ENCODE measurements at places on chromosomes 2 and 18.

GRCh38 chr18:31079973-31080372, 22.2 kb downstream of the DSC2 start:
- DNase-seq, result no peak

DNA sequence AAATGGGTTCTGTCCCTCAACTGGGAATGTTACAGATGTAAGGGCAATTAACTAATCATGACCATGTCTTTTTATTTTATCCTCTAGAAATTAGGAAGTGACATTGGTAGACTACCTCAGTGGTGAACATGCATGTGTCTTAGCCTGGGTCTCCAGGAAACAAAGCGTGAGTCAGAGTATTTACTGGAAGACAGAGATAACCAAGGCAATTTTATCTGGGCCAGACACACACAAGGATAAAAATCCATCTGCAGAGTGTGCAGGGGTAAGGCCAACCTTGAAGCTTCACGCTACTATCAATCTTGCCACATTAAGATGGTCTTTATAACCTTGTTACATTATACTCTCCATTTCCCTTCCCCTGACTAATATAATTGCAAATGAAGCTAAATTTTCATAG, 487.5 kb downstream of the SUCLG1 start:
- DNase-seq, result no peak

- DNase-seq, result no peak
Measured at GRCh38 chr2:9832586-9832985, 10.7 kb upstream of the TAF1B start.

DNA sequence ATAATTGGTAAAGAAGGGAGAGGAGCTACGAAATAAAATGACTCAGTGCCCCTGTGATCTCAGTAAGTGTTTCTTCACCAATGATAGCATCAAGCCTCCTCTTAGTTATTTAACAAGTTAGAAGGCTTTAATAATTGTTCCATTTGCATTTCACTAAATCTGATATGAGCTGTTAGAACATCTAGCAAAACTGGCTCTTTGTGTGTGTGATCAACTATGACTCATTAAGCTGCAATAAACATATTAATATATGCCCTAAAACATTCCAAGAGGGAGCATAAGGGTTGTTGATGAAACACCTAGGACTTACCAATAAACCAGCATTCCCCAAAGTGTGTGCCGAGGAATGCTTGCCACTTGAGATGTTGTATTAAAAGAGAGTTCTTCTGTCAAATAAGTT, 115.2 kb downstream of the OSBPL6 start:
- no peak for DNase-seq

GRCh38 chr2:211724933-211725332, 813.7 kb downstream of the ERBB4 start:
- no peak for DNase-seq

DNA sequence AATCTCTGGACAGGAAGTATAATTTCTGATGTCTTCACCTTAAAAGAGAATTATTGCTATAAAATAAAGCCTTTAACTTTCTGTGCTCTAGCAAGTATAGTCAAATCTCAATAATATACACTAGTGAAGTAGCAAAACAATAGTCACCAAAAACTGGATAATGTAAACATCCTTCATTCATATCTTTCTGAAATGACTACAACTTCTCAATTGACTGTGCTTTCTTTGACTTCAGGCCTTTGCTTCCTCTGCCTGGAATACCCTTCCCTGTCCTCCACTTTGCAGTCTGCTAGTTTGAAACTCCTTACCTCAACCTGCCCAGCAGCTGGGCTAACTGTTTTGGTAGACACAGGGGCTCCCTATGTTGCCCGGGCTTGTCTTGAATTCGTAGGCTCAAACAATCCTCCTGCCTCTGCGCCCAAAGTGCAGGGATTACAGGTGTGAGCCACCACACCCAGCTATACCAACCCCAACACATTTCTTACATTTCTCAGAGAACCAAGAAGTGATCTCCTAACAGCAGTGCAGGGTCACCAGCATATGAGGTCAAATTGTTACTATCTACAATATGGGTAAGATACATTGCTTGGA, 6.6 kb upstream of the PCBP1 start:
- DNase-seq, result no peak

- no peak for DNase-seq
Measured at GRCh38 chr2:59726228-59727120, 827.0 kb downstream of the BCL11A start.

GRCh38 chr2:147711031-147711430, 133.8 kb upstream of the ACVR2A start:
- DNase-seq, result no peak

- DNase-seq, result no peak
Measured at GRCh38 chr2:103437161-103437560, 675.3 kb downstream of the TMEM182 start.

DNA sequence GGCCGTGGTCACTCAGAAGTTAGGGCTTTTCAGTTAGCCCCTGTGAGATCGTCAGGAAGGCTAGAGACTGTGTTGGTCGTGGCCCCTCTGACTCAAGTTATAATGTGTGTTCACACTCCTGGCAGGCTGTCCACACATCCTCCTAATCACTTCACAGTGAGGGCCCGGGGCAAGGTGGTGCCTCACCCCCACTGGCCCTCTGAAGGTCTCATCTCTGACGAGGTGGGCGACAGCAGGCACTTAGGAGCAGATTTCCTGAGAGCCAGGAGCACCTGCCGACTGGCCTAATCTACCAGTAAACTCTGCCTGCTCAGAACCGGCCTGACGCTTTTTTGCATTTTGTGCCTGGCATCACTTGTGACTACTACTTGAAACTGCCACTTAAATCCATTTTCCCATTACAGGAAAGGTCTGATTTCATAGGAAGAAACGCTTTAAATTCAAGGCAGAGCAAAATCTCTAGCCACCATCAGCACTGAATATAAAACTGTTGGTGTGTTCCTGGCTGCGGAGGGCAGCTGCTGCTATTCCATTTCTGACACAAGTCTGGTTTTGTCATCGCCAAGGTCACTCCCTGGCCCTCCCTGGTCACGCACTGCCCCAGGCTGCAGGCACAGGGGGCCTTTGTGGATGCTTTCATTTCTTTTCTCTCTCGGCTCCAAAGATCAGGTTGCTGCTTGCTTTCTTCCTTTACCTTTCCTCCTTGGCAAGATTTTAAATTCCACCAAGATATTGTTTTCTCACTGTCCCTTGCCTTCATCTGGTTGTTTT, 48.0 kb downstream of the RAB12 start:
- peak; percentile 29 for DNase-seq

DNA sequence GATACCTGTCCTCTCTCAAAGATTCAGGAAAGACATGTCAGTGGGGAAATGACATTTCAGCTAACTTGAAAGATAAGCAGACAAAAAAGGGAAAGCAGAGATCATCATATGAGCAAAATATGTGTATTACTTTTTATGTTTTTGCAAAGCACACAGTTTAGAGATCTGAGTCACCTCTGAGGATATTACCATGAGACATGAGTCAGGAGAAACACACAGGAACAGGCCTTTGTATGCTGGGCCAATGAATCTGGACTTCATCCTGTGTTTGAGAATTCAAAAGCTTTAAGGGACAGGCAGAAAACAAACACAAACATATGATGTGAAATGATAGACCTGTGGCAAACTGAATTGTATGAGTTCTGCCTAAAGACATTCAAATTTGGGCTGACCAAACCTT, 306.0 kb upstream of the EPC2 start:
- DNase-seq, result no peak

- DNase-seq, result no peak
Measured at GRCh38 chr2:9100080-9100876, 96.8 kb upstream of the MBOAT2 start.

GRCh38 chr2:16084274-16084673, 143.9 kb downstream of the MYCN start:
- no peak for DNase-seq

DNA sequence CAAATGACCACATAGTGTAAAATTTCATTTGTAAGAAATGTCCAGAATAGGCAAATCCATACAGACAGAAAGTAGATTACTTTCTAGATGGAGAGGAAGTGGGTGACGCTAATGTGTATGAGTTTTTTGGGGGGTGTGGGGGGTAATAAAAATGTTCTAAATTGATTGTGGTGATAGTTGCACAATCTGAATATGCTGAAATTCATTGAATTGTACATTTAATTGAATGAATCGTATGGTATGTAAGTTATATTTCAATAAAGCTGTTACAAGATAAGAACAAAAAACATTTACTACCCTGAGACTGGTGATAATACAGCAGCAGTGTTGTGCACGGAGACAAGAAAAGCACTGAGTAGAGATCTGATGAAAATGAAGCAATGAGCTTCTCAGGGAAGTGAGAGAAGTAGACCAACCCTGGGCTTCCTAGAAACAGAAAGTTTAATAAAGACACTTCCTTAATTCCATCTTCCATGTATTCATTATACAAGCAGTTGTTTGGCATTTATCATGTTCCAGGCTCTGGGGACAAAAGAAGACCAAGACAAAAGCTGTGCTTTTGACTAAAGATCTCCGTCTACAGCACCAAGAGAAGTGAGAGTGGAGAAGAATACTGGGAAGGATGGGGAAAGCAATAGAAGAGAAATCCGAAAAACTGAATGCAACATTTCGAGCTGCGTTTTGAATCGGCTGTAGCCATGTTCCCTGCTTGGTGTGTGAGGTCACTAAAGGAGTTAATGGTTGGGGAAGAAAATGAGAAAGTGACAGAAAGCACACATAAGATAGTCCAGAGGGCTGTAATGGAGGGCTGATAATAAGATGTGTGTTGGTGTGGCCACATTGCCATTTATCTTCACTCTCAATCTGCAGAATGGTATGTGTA, 1.8 kb upstream of the PDE11A start:
- DNase-seq, result no peak

- no peak for DNase-seq
Measured at GRCh38 chr18:48152549-48152948, 222.1 kb upstream of the SMAD2 start.

GRCh38 chr2:113823716-113824595, 65.9 kb upstream of the ACTR3 start:
- no peak for DNase-seq

DNA sequence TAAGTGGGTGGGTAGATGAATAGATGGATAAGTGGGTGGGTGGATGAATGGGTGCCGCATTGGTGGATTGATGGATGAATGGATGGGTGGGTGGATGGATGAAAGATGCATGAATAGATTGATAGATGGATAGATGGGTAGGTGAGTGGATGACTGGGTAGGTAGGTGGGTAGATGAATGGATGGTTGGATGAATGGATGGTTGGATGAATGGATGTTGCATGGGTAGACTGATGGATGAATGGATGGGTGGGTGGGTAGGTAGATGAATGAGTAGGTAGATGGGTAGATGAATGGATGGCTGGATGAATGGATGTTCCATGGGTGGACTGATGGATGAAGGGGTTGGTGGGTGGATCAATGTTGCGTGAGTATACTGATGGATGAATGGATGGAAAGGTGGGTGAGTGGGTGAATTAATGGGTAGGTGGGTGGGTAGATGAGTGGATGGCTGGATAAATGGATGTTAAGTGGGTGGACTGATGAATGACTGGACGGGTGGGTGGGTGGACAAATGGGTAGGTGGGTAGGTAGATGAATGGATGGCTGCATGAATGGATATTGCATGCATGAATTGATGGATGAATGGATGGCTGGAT, 30.5 kb downstream of the ANKMY1 start:
- no peak for DNase-seq

- DNase-seq, result no peak
Measured at GRCh38 chr2:217419055-217419671, 559.3 kb upstream of the TNP1 start.

DNA sequence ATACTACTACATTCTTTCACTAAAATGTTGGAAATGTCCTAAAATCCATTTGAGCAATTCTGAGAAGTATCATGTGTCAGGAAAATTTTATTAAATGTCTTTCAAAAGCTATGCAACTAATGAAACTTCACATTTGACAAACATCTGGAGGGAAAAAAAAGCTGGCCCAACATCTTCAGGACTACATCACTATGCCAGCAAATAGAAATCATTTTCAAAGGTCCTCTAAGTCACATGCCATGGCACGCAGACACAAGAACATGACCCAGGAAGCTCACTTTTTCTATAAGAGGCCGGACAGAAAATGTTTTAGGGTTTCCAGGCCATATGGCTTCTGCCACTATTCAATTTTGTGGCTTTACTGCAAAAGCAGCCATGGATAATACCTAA, 11.6 kb downstream of the KANSL3 start:
- DNase-seq, result no peak

DNA sequence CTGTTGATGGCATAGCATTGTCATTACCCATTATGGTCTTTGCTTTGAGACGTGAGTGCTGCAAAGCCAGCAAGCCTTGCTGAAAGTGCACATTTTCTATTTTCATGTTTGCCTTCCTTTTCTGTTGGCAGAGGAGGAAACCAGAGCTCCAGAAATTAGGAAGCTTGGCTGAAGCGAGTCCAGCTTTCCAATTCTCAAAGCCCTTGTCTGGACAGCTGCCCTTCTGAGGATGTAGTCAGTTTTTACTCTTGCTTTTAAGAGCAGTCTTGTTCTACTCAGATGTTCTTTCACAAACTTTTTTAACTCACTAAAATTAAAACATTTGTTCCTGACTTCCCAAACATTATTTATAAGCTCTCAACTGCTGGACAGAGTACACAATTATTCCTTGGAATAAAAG, 93.8 kb downstream of the ICOS start:
- no peak for DNase-seq

GRCh38 chr18:9380621-9381395, 46.2 kb downstream of the TWSG1 start:
- peak; percentile 88 for DNase-seq

DNA sequence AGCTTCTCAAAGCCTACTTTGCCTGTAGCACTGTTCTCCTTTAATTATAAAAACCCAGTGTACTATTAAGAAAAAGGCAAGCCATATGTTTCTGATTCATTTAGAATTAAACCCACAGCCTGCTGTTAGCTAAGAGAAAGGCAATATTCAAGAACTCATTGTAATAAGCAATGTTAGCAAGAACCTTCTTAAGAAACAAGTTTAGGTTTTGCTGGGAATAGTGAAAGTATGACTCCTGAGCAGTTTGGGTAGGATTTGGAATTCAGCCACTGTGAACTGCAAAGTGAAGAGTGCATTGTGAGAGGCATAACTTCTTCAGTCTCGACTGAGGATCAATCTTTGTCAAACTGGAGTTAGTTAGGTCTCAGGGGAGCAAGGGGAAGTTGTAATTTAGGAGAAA, 206.5 kb upstream of the NT5C1B start:
- no peak for DNase-seq

GRCh38 chr2:202605174-202605573, 29.6 kb upstream of the FAM117B start:
- no peak for DNase-seq

DNA sequence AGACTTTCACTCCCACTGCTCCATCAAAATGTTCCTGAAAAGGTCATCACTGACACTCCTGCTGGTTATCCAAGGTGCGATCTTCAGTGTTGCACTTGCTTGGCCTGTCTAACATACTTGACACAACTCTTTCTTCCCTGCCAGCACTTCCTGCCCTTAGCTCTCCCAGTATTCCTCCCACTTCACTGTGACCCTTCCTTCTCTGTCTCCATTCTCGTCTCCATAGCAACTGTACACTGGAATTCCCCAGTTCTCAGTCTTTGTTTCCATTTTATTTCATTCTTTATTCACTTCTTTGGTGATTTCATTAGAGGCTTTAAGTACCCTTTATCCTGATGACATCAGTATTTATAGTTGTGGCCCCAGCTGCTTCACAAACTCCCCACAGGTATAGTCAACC, 333.0 kb downstream of the IRS1 start:
- no peak for DNase-seq

- no peak for DNase-seq
Measured at GRCh38 chr2:12661489-12661888, 55.2 kb upstream of the TRIB2 start.

GRCh38 chr2:60469536-60470317, 83.7 kb downstream of the BCL11A start:
- DNase-seq, result no peak

Data from NCI-H1092 (cell line).